H9 (cell line): ENCODE measurements at places on chromosomes 7 and 10. TPM values are rescaled to one million over a fixed set of nuclear protein-coding genes. Genes with fewer than 3 reads are reported as not detected.

- no peak for DNase-seq
Measured at GRCh38 chr10:10533437-10533836, 484.2 kb upstream of the CELF2 start.

DNA sequence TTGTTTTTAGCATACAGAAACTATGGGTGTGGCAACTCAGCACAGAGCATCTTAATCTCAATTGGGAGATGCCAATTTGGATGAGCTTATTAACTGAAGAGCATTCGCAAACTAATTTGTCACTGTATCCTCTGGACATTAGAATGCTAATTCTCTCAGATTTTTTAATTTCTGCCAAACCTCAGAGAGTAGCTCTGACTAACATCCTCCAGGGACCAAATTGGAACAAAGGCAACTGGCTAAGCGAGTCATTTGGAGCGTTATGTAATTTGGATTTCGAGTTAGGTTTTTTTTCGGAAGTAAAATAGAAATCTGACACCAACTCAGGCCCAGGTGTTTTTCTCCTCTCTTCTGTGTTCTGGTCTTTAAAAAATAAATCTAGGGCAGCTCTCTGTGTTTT lies 201.9 kb downstream of the BMPER start:
- no peak for DNase-seq

GRCh38 chr7:42770114-42770513 lies 141.8 kb downstream of the C7orf25 start:
- no peak for DNase-seq

GRCh38 chr7:4147926-4148620 lies 534.0 kb upstream of the FOXK1 start:
- no peak for DNase-seq

DNA sequence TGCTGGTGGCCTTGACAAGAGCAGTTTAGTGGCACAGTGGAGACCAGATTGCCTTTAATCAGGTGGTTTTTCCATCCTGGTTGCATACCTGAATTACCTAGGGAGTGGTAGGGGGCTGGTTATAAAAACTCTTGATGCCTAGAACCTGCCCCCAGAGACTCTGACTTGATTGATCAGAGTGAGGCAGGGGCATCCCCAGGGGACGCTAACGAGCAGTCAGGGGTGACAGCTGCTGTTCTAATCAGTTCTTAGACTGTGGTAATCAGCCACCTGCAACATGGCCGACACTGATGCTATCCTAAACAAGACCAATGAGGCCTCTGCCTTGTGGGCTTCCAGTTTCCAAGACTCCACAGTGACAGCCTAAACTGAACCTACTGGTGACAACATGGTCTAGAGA lies 2.0 kb upstream of the OPALIN start:
- no peak for DNase-seq

DNA sequence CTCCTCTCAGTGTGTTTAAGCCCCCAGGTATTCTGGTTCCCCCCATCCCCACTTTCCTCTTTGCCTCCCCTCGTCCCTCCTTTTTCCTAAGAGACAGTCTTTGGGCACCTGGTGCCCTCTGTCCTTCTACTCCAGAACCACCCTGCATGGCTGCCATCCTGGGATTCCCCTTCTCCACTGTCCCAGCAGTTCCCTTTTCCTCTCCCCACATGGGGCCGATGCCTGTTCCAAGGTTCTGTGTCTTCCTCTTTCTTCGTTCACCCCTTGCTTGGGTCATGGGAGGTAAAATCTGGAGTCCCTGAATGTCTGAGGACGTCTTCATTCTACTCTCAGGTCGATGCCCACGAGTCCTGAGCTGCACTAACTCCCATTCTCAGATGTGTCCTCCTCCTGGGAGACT lies 120.8 kb downstream of the TAX1BP1 start:
- no peak for DNase-seq

GRCh38 chr10:77251297-77252013 lies 386.2 kb downstream of the KCNMA1 start:
- peak; percentile 37 for DNase-seq

DNA sequence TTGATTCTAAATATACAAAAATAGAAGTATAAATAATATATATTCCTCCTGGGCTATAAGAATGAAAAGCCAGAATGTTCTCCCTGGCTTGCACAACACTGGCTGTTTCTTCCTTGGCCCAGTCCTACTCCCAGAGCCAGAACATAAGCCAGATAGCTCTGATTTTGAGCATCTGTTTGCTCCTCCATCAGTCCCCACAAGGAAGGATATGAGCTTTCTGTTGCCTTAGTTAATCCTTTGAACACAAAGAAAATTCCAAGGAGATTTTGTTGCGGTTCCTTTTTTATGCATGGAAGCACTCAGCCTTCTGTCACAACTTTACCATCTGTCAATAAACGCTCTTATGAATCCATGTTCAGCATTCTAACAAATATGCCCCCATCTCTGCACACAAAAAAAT lies 361.8 kb downstream of the IPMK start:
- DNase-seq = no peak

GRCh38 chr10:62935022-62935421 lies 118.9 kb upstream of the EGR2 start:
- DNase-seq = no peak

DNA sequence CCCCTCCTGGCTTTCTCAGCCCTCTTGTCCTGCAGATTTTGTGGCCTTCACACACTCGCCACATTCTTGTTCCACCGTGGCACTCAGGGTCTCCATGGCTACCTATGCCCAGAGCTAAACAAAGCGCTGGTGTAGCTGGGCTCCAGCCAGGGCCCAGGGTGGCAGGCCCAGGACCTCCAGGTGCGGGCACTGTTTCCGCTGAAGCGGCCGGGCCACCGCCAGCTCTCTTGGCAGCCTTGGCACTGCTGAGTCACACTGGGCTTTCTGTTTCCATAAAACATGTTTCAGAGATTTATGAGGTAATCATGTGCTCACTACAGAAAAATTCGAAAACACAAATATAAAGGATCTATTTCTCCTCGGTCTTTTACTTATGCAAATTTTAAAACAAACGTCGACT lies 51.3 kb downstream of the AOC1 start:
- no peak for DNase-seq

GRCh38 chr7:35735396-35735795 lies 40.5 kb upstream of the HERPUD2 start:
- no peak for DNase-seq

- DNase-seq = no peak
Measured at GRCh38 chr7:17912536-17913235, 27.6 kb downstream of the SNX13 start.

The NPY4R gene
- total RNA-seq = not detected in 2 replicates

- no peak for DNase-seq
Measured at GRCh38 chr10:102517553-102517952, 13.8 kb downstream of the SUFU start.

DNA sequence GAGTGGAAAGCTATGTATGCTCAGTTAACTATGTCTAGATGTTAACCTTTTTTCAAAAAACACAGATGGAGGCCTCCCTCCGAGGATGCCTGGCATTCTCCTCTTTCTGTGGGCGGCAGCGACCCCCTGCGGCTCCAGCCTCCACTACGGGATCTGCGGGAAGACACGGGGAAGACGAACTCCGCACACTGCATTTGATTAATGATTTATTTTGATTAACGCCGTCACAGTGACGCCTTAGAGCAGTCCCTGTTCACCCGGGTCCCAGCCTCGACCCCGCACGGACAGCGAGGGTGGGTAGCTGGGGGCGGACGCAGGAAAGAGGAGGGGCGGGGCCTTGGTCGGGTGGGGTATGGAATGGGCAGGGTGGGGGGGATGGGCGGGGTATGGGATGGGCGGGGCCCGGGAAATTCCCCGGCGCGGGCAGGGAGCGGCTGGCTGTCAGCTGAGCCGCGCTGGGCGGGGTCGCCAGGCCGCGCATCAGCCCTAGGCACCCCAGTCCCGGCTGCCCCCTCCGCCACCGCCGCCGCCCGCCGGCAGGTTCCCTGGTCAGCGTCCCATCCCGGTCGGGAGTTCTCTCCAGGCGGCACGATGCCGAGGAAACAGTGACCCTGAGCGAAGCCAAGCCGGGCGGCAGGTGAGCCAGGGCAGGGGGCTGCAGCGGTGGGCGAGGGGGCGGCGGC lies at the start of gene OPTN:
Gene OPTN (plus strand): TSS at position 498 of the 683 bp plus-strand sequence. CDS start 8,960 bp downstream, outside the sequence.
- peak; percentile 91 for DNase-seq

The TMEM270 gene
- not detected in 2 replicates for total RNA-seq

The KAT6B gene
- total RNA-seq = 34.2 and 35.4 TPM in 2 replicates

- DNase-seq = no peak
Measured at GRCh38 chr7:85262891-85263290, 76.0 kb upstream of the SEMA3D start.

The SPDYE9 gene
- not detected in 2 replicates for total RNA-seq

The LZTS2 gene
- total RNA-seq = 69.1 and 71.3 TPM in 2 replicates

The CPED1 gene
- 0.13 and 0.15 TPM in 2 replicates for total RNA-seq

The CYP2W1 gene
- total RNA-seq = not detected in 2 replicates

The EPHB6 gene
- 9.7 and 11.6 TPM in 2 replicates for total RNA-seq

DNA sequence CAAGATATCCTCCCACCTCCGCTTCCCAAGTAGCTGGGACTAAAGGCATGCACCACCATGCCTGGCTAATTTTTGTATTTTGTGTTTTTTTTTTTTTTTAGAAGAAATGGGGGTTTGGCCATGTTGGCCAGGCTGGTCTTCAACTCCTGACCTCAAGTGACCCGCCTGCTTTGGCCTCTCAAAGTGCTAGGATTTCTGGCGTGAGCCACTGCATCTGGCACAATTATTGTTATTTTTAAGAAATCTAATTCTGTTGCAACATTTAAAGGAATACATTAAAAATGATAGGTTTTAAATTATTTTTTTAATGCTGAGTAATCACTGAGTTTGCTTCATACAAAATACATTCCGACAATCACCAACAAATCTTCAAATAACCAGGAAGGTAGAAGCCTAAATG lies 178.1 kb upstream of the SEMA3E start:
- DNase-seq = no peak

GRCh38 chr10:125035136-125035535 lies 93.2 kb downstream of the ZRANB1 start:
- DNase-seq = no peak

DNA sequence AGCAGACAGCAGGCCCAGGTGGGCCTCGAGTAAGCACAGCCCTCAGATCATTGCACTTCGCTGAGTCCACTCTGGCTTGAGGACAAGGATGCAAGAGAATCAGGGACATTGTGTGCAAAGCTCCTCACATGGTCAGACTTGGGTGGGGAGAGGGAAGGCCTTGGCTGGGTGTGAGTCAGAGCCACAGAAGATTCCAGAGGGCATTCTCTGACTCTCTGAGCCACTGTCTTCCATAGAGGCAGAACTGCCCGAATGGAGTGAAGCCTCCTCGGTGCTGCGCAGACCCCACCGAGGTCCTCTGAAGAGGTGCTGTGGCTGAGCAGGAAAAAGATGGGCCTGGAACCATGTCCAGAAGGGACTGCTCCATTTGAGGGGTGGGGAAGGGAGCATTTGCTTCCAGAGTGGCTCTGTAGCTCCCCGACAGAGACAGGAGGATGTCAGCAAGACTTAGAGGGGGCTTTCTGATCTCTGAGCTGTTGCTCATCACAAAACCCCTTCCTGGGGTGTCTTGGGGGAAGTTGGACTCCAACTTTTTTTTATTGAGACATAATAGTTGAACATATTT lies 120.8 kb downstream of the PTPN20 start:
- DNase-seq = peak; percentile 9

DNA sequence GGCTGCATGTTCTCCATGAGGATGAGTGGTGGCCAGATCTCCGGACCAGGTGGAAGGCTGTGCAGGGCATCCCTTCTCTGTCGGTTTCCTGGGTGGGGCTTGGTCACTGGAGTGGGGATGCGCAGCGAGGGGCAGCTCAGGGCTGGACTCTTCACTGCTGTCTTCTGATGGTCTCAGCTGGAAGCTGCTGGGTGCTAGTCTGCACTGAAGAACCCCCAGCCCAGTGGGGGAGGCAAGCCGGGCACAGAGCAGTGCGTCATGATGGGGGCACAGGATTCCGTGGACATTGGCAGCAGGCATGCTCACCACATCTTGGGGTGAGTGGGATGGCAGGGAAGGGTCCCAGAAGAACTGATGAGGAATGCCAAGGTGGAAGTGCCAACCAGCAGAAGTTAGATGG lies 39.8 kb downstream of the EEPD1 start:
- no peak for DNase-seq

DNA sequence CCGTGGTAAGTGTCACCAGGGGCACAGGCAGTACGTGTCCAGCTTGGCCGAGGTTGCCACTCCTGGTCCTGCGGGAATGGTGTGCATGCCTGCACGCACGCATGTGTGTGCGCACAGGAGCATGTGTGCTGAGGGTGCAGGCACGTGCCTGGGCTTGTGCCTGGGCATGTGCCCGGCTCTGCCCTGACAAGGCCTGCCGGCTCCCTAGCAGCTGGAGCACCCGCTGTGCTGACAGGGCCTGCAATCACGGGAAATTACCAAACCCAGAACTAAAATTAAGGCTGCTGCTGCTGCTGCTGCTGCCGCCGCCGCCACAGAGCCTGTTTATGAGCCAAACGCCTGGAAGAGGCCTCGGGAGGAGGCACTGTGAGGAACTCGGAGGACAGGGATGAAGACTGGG lies 28.7 kb downstream of the GHRHR start:
- DNase-seq = no peak

The HMX2 gene
- total RNA-seq = 0.35 and 0.46 TPM in 2 replicates

- DNase-seq = peak; percentile 26
Measured at GRCh38 chr10:125149680-125150047, 10.7 kb downstream of the CTBP2 start.

The ECD gene
- total RNA-seq = 39.9 and 41.6 TPM in 2 replicates
